ENCODE measurements at places on chromosomes 13 and 19.
A peak's percentile ranks its signal among the peaks of the same experiment; 100 is the strongest.

DNA sequence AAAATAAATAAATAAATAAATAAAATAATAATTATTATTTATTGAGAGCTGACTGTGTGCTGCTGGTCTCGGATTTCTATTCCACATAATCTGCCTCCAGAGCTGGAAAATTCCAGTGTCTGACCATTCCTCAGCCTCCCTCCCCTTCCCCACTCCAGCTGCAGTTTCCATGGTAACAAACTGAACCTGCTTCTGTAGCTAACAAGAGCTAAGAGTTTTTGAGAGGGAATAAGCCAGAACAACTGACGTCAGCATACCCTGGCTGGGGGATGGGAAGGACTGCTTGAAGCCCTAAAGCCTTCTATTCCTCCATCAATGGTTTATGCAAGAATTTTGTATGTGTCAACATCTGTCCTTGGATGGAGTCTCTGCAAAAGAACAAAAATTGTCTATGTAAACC is 26.0 kb upstream of the PEG3 start:
- DNase-seq, result no peak

GRCh38 chr19:48469289-48469881 is at the start of gene CYTH2:
Gene CYTH2, plus strand, starts transcription at chr19:48469369. Its CDS starts 139 bp downstream, at chr19:48469508.
- DNase-seq, result peak; percentile 68

DNA sequence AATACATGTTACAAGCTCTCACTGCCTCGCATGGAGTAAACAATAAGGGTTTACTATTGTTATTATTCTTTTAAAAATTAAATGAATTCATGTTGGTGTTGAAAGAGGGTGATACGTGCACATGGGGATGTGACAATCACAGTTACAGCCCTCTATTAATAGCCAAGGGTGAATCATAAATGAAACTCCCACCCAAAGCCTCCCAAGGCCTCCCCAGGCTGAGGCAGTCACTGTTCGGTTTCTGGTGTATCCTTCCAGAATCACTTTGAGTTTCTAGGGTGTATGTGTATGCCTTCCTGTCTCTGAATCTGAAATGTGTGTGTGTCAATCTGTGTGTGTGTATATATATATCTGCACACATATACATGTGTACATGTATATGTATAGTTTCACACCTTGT is 73.4 kb downstream of the AKAP11 start:
- no peak for DNase-seq

DNA sequence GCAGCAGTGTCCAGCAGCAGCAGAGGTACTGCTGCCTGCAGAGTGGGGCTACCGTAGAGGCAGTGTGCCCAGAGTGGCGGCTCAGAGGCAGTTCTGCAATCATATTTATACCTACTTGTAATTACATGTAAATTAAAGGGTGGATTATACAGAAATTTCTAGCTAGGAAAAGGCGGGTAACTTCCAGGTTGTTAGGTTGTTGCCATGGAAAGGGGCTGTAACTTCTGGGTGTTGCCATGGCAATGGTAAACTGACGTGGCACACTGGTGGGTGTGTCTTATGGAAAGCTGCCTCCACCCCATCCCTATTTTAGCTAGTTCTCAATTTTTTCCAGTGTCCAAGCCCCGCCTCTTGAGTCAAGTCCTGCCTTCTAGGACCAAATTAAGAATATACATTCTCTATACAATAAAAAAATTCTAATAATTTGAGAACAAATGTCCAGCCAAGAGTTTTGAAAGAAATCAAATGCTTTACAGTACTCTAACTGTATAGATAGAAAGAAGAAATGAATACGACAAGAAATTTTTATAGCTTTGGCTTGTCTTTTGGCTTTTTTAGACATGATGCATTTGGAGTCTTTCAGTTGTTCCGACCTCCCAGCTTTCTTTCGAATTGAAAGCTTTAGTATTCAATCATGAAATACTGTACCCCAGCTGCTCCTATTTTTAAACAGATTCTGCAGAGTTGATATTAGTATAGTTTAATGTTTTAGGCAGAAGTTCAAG is 816.6 kb downstream of the DIAPH3 start:
- DNase-seq, result no peak

GRCh38 chr13:107023335-107023734 is 455.4 kb upstream of the ARGLU1 start:
- DNase-seq, result no peak

- DNase-seq, result no peak
Observed at GRCh38 chr13:62094932-62095331, 679.3 kb upstream of the PCDH20 start.

- DNase-seq, result no peak
Observed at GRCh38 chr19:32265995-32266394, 79.4 kb upstream of the ZNF507 start.

DNA sequence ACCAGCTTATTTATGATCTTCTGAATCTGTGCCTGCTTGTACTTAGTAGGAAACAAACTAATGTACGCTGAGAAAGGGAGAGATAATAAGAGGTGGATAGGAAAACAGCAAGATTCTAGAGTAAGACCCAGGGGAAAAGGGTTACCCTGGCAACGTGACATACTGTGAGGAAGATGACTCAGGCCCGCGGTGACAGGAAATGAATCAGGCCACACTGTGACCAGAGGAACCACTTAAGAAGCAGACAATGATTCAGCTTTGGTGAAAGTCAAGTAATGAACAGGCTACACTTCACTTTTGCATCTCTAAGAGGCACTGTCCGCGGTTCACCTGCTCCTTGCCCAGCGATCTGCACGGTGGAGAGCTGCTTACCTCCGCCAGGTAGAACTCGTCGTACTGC is 158.2 kb downstream of the NALCN start:
- DNase-seq, result peak; percentile 36

DNA sequence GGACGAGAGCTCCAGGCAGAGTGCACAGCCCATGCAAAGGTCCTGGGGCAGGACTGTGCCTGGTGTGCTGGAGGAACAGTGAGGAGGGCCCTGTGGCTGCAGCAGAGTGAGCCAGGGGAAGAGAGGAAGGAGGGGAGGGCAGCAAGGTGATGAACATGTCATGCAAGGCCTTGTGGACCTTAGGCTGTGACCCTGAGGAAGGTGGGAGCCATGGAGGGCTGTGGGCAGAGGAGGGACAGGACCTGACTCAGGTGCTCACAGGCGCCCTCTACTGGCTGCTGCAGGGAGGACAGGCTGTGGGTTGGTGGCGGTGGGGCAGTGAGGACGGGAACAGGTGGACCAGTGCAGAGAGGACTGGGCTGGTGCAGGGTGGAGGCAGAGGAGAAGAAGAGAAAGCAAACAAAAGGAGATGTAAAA is 170.3 kb downstream of the PTPRS start:
- peak; percentile 49 for DNase-seq

GRCh38 chr13:100941377-100942368 is 267.1 kb upstream of the TMTC4 start:
- no peak for DNase-seq

- no peak for DNase-seq
Observed at GRCh38 chr19:46926170-46927071, 65.6 kb downstream of the ARHGAP35 start.

DNA sequence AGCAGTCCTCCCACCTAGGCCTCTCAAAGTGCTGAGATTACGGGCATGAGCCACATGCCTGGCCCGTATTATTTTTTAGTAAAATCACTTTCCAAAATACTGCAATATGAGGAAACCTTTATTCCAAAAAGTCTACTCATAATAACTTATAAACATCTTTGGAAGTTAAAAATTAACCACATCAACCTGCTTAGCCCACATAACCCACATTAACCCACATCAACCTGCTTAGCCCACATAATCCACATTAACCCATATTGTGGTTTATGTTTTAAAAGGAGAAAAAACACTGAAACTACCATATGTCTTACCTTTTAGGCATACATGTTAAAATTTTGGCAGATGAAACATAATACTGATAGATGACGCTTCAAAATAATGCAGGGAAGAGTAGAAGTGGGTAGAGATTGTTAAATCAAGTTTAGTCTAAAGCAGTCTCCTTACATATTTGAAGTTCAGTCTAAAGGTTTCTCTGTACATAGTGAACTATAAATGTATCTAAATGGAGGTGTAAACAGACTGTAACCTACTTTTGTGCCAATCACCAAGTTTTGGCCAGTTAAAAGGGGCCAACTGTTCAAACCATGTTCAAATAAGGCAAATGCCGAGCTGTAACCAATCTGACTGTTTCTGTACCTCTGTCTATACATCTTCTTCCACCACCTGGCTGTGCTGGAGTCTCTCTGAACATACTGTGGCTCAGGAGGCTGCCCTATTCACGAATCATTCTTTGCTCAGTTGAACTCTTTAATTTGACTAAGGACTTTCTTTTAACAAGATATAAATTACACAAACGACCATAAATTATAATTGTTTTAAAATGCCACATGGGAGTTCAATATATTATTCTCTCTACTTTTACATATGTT is 14.5 kb downstream of the KPNA3 start:
- no peak for DNase-seq

DNA sequence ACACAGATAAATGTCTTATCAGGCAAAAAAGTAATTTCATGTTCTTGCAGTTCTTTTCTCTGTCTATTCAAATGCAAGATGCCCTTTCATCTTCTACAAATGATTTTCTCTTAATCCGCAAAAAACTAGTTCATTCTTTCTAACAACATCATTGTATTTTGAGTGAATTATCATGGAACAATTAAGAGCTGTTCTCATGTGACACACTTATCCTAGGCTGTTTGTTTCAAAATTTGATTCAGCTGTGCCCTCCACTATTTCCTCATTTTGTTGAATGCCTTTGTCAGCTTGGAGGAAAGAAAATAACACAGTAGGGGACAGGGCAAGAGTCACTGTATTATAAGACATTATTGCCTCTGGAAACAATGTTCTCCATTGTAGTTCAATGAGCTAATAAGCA is 396.9 kb downstream of the KCTD12 start:
- DNase-seq, result no peak

GRCh38 chr13:75359266-75359665 is 122.7 kb downstream of the TBC1D4 start:
- DNase-seq, result no peak

- DNase-seq, result no peak
Observed at GRCh38 chr13:113917594-113918371, 53.9 kb upstream of the GAS6 start.

DNA sequence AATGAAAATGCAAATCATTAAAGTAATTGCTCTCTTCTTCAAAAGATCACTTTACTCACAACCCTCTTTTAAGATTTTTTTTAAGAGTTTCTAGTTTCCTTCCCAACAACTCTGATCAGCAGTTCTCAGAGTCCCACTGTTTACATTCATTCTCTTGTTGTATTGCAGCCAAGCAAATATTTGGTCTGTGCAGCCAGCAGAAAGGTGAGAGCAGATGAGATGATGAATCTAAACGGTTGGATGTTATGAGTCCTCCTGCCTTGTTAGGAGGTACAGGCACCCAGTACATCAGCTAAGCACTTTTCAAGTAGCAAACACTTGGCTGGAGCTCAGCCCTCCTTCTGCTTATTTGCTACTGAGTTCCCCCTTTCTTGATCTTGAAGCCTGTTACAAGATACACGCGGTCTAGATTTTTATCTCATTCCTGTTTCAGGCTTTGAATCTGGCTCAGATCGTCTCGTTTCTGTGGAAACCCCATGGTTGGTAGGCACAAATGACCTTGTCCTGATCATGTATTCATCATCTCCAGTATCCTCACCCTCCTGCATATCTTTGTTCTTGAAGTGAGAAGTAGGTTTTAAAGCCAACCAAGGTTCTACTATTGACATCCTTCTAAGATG is 300.7 kb downstream of the DCT start:
- DNase-seq, result no peak

- DNase-seq, result peak; percentile 60
Observed at GRCh38 chr19:45179072-45179891, 698 bp downstream of the BLOC1S3 start.

- no peak for DNase-seq
Observed at GRCh38 chr13:71643448-71643860, 223.6 kb downstream of the DACH1 start.

GRCh38 chr19:30163663-30164062 is 208.5 kb upstream of the ZNF536 start:
- peak; percentile 48 for DNase-seq
